ENCODE measurements at places on chromosomes 7 and 10.

GRCh38 chr10:123836418-123837145 is 55.0 kb downstream of the CPXM2 start:
- DNase-seq: no peak

DNA sequence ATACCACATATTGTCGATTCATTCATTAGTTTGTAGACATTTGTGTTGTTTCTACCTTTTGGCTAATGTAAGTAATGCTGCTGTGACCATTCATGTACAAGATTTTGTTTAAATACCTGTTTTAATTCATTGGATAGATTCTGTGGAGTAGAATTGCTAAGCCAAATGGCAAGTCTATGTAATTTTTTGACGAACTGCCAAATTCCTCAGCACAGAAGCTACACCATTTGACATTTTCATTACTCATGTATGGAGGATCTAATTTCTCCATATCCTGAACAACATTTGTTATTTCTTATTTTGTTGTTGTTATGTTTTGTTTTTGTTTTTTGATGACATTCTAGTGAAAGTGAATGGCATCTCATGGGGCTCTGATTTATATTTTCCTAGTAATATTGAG is 1351.3 kb upstream of the SORCS1 start:
- DNase-seq: no peak

DNA sequence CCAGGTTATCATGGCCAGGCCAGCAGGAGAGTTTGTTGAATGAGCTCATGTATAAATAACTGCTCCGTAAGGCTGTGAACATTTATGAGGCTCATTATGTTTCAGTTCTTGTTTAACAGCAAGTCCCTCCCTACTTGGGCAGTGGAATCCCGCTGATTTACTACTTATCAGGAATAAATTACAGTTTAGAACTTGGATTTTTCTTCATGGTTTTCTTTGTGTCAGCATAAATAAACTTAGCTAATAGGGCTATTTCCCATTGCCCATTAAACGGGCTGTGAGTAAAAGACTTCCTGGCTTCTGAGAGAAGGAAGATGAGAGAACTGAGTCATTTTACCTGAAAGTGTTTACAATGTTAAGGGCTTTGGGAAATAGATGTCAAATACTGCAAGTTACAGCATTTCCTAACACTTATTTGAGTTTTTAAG is 701.6 kb upstream of the ANKRD30A start:
- no peak for DNase-seq

- DNase-seq: no peak
Measured at GRCh38 chr7:130383187-130383980, 3.1 kb downstream of the CPA1 start.

GRCh38 chr10:121696854-121697253 is 98.6 kb upstream of the FGFR2 start:
- DNase-seq: no peak

DNA sequence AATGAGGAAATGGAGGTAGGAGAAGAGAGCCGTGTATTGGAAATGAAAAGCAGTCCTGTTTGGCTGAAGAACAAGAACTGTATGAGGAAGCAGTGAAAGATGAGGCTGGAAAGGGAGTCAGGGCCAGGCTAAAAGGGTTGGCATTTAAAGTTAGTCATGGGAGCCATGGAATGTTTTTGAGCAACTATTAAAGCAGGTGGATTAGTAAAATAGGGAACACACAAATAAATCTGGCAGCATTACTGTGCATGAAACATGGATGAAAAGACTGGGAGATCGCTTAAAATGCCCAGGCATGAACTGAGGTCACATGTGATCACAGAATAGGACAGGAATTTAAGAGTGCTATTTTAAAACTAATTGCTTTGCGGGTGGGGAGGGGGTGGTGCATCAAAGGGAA is 1.4 kb upstream of the IFRD1 start:
- peak; percentile 5 for DNase-seq

- DNase-seq: no peak
Measured at GRCh38 chr7:148408307-148408706, 182.3 kb upstream of the C7orf33 start.

GRCh38 chr10:79995979-79996634 is 47.2 kb upstream of the SFTPD start:
- DNase-seq: no peak

DNA sequence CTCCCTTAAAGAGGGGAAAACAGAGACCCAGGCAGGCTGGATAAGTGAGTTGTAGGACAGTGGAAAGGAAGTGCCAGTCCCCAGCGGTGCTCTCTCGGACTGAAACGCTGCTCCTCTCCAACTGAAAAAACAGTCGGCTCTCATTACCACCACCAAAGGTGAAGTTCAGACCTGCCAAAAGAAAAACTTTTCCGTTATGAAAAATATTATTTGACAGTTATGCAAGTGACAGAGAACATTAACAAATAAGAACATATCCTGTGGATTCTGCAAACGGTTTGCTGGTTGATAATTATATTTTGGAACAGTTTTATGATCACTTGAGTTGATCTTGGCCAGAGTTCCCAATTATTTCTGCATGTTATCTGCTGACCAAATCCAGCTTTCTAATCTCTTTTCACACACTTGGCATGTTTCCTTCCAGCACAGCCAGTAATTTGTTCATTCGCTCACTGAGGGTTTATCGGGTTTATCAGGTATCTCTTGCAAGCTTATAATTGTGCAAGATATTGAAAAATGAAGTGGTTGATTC is 82.6 kb downstream of the PTPRE start:
- DNase-seq: peak; percentile 68

DNA sequence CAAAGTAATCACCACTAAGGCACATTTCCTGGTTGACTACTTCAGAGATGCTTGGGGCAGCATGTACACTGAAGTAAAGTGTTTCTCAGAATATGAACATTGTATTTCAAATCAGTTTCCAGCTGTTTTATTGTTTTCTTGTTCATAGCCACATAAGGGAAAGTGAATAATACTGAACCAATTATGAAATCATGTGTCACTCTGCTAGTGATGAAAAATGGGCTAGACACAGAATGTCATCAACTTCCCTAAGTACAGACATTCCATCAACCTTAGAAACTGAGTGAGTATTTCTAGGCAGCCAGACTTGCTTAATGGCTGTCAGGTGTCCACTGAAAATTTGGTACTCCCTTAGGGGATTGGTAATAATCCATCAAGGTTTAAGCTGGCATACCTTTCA is 603.5 kb downstream of the ARL4A start:
- no peak for DNase-seq

GRCh38 chr10:44253769-44254462 is 131.0 kb downstream of the CXCL12 start:
- DNase-seq: peak; percentile 93

DNA sequence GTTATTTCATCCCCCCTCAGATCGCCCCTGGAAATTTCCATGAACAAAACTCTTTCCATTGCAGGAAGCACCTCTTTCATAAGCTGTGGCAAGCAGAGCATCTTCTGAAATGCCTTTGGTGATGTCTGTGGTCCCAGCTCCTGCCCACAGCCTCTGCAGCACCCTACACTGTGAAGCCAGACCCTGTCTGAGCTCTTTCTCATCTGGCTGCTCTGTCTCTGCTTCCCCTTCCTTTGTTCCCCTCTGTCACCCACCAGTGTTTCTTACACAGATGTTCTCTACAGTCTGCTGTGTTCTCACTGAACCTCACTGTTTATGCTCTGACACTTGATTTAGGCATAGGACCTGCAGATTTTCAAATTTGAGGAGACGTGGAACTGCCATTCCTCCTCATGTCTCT is 1.9 kb upstream of the TAS2R39 start:
- DNase-seq: no peak

GRCh38 chr7:42549866-42550485 is 313.0 kb upstream of the GLI3 start:
- no peak for DNase-seq

DNA sequence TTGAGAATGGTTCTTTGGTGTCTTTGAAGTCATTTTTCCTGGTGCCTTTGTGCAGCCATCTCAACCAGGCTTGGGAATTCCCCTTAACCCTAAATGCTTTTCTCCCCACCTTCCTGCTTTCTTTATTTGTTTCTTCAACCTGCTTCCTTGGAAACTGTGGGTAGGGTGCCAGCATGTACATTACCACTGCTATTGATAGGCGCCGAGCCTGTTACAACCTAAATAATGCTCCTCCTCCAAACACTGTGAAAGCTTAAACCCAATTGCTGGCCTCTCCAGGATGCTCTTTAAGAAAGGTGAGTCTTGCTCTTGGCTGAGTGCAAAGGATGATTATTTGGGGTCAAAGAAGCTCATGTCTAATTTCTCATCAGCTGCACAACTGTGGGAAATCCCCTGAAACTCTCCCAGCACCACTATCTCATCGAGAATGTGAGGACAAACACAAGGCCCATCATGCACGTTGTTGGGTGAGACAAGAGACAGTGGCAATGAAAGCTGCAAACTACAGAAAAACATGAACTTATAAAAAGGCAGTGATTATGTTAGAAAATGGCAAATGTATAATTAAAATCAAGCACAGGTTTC is 285.5 kb upstream of the IGFBP3 start:
- no peak for DNase-seq

DNA sequence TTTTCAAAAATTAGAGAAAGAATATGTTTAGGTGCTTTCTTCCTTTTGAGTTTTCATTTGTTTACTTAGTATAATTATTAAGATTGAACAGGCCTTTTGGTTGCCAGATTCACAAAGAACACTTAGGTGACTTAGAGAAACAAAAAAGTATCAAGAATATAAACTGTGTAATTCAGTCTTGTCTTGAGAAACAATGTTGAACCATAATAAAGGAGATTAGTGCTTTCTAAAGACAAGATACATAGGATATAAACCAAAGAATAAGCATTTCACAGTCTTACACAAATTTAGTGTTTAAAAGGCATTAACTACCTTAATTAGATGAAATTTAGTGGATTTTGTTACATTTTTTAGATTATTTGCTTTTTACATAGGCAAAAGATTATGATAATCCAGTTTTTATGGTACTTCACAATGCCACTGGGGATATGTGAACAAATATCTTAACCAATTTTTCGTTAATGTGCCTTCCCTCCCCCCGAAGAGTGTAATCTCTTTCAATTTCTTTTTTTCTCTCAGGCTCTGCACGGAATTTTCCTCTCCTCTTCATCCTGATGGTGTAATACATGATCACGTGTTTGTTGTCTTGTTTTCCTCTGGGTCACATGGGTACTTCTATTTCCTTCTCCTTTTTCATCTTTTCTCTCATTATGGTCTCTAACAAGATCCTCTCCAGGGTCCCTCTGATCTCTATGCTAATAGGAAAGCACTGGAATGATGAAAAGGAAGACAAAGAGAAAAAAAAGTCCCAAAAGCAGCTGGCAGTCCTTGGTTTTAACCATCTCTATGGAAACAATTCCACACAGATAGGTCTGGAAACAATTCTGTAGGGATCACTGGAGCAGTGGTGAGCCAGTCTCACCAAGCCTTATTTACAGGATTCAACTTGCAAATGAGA is 3.7 kb upstream of the HNRNPH3 start:
- peak; percentile 72 for DNase-seq

GRCh38 chr7:83339907-83340306 is 177.2 kb upstream of the PCLO start:
- DNase-seq: no peak

DNA sequence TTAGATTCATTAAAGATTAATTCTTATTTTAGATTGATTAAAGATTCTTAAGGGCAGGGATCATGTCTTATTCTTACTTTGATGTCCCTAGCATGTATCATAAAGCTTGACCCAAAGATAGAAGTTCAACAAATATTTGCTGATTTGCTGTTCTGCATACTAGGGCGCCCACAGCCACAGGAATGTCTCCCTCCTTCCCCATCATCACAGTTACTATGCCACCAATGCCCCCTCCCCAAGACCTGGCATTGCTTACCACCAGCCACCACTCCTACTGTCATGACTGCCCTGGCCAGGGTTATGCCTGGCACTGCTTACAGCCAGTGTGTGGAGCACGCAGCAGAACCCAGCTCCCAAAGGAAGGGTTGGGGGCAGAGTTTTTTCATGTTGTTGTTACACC is 86.7 kb upstream of the AGK start:
- no peak for DNase-seq

Measured in fibroblast of lung (primary cell).